ENCODE measurements at places on chromosomes 11 and 22.

GRCh38 chr11:87284306-87284705 is 246.6 kb downstream of the TMEM135 start:
- DNase-seq = no peak

GRCh38 chr11:35420371-35420770 is 1.0 kb upstream of the SLC1A2 start:
- no peak for DNase-seq

GRCh38 chr11:67700548-67701262 is 26.3 kb upstream of the ALDH3B2 start:
- no peak for DNase-seq

- DNase-seq = no peak
These were observed 71.6 kb downstream of the RPL27A start for GRCh38 chr11:8754241-8754640.

- DNase-seq = no peak
These were observed 242.1 kb upstream of the KIRREL3 start for GRCh38 chr11:127242676-127243075.

- DNase-seq = peak; percentile 18
These were observed 17.3 kb downstream of the RPUSD4 start for GRCh38 chr11:126194121-126194543.

GRCh38 chr11:125341676-125342075 is 154.4 kb downstream of the FEZ1 start:
- DNase-seq = no peak

DNA sequence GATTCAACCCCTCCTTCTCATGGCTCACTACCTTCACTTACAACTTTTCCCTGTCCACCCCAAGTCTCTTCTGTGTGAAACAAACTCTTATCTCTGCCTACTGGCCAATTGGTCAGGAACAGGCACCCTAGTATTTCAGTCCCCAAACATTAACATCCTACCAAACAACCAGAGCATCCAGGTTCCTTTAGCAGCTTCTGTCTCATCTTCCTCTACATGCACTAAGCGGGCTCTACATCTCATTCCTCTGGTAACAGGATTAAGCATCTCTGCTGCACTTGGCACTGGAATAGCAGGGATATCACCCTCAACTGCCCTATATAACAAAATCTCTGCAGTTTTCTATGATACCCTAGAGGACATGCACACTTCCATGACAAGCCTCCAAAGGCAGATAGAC is 116.2 kb downstream of the JRKL start:
- DNase-seq = no peak

- no peak for DNase-seq
These were observed 10.1 kb downstream of the UBQLN3 start for GRCh38 chr11:5499671-5500070.

DNA sequence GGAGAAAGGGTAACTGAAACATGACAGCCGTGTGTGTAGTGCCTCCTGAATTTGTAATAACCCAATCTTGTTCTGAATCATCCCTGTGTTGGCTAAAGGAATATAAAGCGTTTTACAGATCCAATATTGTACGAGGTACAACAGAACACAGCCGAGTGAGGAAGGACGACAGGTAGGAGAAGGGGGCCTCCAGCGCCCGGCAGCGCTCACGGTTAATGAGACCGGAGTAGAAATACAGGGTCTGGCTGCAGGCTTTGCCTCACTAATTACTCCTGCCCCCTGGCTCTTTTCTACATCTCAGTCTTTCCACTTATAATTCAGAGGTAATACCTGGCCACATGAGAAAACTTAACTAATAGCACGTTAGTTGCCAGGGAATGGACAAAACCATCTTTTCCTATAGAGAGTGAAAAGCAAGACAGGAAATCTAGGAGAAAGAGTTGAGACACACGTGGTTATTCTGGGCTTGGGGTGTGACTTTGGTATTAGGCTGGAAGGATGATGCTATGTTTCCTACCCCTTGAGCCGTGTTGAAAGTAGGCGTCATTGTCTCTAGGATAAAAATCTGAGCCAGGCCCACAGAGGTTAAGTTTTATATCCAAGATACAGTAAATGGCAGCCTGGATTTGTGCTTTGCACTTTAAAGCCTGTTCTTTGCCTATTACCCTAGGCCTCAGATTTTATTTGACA is 54.1 kb downstream of the GRIK4 start:
- no peak for DNase-seq

- no peak for DNase-seq
These were observed 7.9 kb downstream of the SFI1 start for GRCh38 chr22:31504282-31504681.

DNA sequence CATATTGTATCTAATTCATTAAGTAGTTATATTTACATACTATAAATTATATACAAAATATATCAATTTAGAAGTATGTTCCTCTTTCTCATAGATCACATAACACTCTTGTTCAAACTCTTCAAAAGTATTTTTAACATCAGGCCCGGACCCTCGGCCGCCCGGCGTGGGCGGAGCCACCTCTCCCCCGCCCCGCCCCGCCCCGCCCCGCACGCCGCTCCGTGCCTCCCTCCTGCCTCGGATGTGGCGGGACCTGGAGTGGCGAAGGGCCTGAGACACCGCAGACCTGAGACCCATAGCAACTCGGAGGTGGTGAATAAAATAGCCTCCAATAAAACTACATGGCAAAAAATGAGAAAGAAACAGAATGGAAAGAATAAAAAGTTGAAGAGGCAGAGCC is 105.9 kb upstream of the BDNF start:
- no peak for DNase-seq

DNA sequence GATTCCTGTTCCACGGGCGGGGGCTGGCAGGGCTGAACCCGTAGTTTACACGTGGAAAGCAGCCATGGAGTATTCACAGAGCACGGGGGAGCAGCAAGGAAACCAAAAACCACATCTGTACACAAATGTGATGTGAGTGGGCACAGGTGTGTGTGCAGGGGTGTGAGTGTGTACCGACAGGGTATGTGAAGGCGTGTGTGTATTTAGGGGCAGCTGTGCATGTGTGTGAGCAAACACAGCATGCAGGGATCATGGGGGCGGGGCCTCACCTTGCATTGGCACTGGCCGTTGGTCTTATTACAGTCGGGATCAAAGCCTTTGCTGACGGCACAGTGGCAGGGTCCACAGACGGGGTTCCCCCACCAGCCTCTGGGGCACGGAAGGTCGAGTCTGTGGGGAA is 58.4 kb downstream of the TRMU start:
- no peak for DNase-seq

GRCh38 chr11:2301631-2302305 is at the start of the genes C11orf21 and TSPAN32:
C11orf21 (minus strand) TSS chr11:2301918; CDS start chr11:2301808, 110 bp downstream.
TSPAN32 (plus strand) TSS chr11:2302013; CDS start chr11:2302150, 137 bp downstream.
- no peak for DNase-seq

- DNase-seq = no peak
These were observed 4.1 kb upstream of the WDR74 start for GRCh38 chr11:62843466-62843865.

- no peak for DNase-seq
These were observed 519.8 kb downstream of the BRD1 start for GRCh38 chr22:49307870-49308269.

DNA sequence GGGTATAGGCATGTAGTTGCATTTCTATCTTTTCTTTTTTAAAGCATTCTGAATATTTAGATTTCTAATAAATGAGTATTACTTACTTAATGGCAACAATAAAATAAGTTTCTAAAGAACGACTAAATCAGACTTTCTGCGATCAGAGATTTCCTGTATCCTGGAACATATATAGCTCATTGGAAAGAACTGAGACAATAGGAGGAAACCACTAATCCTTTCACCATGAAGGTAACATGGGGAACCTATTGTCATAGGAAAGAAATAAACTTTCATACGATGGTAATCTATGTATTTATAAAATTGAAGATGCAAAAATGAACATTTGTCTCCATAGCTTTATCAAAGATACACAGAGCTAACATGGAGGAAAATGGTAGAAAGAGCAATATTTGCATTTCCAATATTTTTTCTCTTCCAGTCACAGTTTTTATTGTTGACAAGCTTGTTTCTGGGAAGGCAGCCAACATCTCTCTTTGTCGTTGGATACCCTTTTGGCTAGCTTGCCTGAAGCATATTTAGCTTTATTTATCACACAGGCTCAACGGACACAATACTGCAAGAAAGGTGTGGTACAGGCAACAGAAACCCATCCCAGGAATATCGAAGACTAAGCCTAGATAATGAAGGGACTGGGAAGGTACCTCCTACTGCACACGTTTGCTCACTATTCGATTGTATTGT is 293.3 kb upstream of the MPPED2 start:
- no peak for DNase-seq

GRCh38 chr11:108216988-108217387 is 5.5 kb downstream of the NPAT start:
- no peak for DNase-seq

- DNase-seq = no peak
These were observed 190.2 kb downstream of the SWAP70 start for GRCh38 chr11:9853929-9854552.

DNA sequence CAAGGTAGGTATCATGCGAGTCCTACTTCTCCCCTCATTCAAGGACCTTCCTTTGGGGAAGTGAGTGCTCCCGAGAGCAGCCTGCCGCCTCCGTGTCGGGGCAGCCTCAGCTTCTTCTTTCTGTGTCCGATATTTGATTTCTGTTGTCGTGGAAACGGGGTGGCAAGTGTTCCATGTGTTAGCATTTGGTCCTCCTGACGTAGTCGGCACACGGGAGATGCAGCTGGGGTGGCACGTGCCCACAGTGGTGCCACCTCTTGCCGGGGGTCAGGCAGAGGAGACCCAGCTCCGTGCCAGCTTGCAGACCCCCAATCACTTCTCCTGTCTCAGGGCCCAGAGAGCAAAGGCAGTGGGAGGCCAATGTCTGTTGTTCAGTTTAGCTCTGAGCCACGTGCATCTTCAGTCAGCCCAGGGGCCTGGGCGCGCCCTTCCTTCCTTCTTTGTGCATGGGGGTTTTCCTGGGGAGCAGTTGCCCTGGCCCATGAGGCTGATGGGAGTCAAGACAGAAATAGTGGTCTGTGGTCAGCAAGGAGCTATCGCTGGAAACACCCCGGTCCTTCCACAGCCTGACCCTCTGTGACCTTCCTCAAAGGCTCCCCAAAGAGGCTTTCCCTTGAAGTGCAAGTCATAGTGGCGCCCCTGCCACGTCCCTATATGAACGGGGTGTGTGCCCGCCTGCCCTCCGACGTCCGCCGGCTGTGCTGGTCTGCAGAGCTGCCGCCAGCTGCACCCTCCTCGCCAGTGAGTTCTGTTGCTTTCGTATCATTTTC is 44.5 kb downstream of the PARVB start:
- DNase-seq = no peak

- no peak for DNase-seq
These were observed 1.5 kb downstream of the CACNG2 start for GRCh38 chr22:36701965-36702621.

DNA sequence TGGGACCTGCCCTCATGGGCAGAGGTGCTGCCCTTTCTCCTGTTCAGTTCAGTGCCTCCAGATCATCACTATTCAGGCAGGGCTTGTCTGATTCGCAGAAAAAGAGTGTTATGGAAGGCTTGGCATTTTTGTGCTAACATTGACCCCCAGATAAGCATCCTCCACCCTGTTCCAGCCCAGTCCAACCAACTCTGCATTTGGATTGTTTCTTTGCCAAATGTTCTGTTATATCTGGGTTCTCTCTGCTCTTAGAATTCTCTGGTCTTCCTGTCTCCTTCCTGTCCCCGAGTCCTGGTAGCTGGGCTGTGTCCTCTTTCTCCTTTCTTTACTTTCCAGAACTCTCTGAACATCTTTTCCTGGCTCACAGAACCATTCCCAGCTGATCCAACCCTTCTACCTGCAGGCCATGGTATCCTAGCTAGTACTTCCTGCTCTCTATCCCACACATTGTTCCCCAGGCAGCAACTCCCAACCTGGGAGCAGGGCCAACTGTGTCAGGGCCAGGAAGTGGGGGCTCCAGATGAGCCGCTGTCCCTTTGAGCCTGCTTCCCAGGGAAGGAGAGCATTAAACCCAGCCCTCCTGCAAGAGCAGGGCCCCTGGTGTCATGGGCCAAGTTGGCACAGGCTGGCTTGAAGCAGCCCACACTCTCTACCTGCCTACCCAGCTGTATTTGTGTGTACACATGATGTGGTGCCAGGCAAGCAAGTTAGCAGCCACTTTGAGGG is 280.7 kb upstream of the CADM1 start:
- DNase-seq = no peak

- DNase-seq = no peak
These were observed 18.3 kb upstream of the CLMP start for GRCh38 chr11:123213307-123213771.

- no peak for DNase-seq
These were observed 717 bp upstream of the SLC7A4 start for GRCh38 chr22:21032868-21033688.

DNA sequence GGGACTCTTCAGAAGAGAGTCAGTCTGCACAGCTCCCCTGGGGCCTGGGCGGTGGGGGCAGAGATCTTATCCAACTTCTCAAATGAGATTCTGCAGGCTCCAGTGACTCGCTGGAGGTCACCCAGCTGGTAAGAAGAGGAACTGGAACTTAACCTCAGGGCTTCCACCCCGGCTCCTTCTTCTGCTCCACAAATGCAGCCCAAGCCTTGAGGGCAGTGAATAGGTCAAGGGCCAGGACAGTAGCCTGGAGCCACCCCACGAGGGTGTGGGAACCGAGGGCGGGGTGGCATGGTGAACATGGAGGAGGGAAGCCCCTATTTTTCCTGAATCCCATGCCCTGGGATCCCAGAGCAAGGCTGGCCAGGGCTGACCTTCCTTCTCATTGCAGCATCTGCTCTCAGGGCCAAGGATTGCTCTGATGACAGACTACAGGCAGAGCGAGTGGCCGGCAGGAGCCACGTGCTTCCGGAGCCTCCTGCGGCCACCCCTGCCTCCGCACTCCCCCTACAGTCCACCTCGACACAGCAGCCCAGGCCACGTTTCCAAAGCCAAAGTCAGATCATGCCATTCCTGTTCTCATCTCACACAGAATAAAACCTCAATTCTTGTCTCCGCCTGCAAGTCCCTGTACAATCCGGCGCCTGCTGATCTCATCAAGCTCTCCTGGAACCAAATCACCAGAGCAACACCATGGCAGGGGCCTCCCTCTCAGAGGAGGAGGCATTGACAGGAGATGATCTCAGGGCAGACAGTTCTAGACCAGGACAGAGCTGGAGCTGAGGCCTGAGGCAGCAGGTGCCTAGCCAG is 21.1 kb upstream of the UPK3A start:
- peak; percentile 49 for DNase-seq

GRCh38 chr22:49186762-49187161 is 640.9 kb downstream of the BRD1 start:
- no peak for DNase-seq

DNA sequence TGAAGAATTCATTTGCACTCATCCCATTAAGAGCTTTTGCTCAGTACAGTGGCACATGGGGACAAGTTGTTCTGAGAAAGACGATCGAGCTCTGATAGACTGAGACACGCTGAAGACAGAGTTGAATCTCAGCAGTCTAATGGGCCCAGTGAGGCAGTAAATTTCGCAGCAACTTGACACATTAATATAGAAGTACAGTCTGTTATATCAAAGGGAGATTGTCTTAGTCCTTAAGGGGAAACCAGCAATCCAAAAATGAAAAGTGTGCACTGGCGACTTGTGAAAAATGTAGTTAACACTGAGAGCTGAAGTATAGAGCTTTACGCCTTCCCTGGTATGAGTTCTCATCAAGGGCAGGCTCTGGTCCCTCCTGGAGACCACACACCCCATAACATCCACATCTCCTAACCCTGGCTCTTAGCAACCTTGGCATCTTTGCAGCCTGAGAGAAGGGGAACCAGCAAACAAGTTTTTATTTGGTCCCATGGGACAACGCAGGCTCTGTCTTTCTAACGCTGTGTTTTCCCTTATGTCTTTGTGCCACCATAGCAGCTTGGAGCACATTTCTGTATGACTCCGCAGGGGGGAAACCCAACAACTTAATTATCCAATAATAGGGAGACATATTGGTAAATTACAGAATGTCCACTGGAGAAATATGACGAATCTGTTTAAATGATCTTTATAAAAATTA is 952.5 kb downstream of the OPCML start:
- no peak for DNase-seq

GRCh38 chr11:78916759-78917158 is 342.1 kb upstream of the NARS2 start:
- no peak for DNase-seq

Data from fibroblast of the conjunctiva (primary cell).